ENCODE measurements at places on chromosomes 2 and 18.

- DNase-seq = no peak
Observed at GRCh38 chr18:22546905-22547570, 129.3 kb upstream of the CTAGE1 start.

DNA sequence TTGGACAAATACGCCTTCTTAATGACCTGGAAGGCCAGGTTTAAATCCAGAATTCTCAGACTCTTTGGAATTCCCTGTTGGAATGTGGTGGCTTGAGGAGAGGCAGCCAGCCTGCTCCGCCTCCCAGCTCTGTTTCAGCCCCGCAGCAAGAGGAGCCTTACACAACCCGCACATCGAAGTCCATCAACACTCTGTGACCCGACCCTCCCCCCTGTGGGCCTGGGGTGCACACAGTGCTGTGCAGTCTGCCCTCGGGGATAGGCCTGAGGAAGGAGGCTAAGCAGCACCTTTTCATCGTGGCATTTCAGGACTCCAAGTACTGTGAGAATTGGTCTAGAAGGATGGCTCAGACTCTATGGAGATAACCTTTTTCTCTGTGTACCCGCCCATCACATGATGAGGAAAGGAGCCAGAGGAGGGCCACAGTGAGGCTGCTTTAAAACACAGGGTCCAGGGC, 73.7 kb downstream of the GREB1L start:
- no peak for DNase-seq

GRCh38 chr18:71105078-71105819, 816.4 kb downstream of the SOCS6 start:
- DNase-seq = no peak

DNA sequence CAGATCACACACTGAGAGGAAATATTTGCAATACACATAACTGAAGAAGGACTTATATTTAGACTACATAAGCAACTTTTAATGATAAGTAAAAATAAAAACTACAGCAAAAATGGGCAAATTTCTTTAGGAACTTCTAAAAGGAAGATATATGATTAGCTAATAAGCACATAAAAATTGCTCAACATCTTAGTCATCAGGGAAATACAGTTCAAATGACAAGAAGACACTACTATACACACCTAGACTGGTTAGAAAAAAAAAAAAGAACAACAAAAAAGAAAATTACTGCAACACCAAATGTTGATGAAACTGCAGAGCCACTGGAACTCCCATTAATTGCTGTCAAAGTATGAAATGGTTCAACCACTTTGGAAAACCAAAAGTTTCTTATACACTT, 1247.5 kb upstream of the ACVR2A start:
- no peak for DNase-seq

- no peak for DNase-seq
Observed at GRCh38 chr18:20971886-20972267, 139.7 kb downstream of the ROCK1 start.

DNA sequence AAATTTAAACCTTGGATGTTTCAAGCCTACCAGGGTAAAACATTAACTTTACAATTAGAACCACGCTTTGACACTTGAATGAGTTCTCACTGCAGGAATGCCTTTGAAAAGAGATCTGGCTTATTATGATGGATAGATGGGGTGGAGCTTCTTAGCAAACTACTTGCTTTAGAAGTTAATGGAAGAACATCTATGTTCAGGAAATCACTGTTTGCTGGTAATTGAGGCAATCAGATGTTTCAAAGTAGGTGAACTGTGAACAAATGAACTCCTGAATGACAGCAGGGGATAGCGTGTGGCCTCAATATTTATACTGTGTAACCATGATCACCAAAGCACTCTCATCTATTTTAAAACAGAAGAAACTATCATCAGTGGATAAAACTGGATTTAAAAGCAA, 383.6 kb downstream of the PIK3C3 start:
- no peak for DNase-seq

DNA sequence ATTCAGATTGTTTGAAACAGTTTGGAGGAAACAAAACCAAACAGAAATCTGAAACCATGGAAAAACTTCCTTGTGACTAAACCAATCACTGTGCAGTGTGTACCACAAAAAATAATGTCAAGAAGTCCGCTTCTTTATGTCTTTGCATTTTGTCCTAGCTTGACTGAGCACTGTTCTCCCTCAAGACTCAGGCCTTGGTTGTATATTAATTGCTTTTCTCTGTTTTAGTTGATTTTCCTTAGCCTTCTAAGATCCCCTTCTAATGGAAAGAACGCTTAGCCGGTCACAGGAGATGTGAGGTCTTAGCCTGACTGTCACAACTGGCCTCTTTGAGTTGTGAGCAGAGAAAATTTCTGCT, 56.6 kb downstream of the LCLAT1 start:
- no peak for DNase-seq

GRCh38 chr2:232476045-232476444, 11.6 kb downstream of the ECEL1 start:
- DNase-seq = no peak

GRCh38 chr2:239372835-239373234, 28.0 kb downstream of the HDAC4 start:
- no peak for DNase-seq

- no peak for DNase-seq
Observed at GRCh38 chr2:43057742-43058725, 168.4 kb downstream of the ZFP36L2 start.

DNA sequence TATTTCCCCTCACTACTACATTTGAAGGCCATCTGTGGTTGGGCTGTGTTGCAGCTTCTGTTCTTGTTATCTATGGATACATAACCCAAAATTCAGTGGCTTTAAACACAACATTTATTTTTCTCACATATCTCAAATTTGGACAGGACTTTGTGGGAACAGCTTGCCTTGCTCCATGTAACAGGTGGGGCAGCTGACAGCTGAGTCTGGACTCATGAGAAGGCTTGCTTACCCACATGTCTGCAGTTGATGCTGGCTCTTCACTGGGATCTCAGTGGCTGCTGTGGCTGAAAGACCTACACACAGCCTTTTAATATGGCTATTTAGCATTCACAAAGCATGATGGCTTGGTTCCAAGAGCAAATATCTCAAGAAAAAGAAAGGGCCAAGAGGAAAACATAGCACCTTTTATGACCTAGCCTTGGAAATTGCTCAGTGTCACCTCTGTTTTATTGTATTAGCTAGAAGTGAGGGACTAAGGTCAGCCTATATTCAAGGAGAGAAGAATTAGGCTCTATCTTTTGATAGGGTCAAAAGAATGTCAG, 296.8 kb upstream of the ZNF521 start:
- no peak for DNase-seq

DNA sequence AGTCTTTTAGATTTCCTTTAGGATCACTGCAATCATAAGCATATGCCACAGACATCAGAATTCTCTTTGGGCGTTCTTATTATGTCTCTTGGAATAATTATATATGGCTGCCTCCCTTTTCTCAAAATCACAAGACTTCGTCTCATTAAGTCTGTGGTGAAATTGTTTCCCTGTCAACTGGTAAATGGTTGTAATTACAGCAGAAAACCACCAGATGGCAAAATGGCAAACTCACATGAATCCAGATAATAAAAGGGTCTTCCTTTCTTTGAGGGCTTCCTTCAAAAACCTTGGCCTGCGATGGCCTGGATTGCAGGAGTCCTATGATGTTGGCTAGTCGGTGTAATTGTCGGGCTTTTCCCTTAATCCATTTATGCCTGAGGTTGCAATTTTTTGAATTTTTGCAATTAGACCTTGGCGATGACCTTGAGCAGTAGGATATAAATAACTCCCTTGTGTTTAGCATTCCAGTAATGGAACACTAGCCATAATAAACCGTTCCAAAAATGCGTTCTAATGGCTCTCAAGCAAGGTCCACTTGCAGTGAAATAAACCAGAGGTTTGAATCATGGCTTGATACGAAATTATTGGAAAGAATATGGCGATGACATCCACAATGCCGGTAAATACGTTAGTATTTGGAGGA, 656.4 kb downstream of the MBD2 start:
- DNase-seq = peak; percentile 13

- DNase-seq = no peak
Observed at GRCh38 chr18:76565238-76566173, 70.5 kb upstream of the ZNF516 start.

DNA sequence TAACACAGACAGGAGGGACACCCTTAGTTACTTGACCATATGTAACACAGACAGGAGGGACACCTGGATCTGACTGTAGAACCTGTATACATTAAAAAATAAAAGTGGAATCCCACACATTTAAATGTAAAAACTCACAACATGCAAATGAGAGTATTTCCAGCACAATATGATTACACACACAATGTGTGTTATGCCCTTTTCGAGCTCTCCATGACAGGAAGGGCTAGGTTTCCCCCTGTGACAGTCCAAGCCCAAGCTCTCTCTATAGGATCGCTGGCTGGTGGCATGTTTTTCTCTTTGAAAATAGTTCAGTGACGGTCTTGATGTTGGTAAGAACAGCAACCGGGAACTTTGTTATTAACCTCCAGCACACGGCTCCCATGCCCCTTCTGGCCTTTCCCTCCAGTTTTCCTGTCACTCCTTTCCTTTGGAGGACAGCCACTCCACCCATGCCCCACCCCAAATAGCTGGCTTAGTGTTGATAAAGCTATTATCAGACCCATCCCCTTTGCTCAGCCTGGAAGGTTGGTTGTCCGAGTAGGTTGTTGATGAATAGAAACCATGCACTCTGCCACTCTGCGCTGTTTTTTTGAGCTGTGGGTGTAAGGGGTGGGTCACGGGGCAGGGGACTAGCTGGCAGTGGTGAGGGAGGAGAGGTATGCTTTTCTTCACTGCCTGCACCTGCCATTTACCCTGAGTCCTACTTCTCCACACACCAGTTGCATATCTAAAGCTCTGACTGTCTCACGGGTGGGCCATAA, 2.7 kb downstream of the RASGRP3 start:
- DNase-seq = no peak

DNA sequence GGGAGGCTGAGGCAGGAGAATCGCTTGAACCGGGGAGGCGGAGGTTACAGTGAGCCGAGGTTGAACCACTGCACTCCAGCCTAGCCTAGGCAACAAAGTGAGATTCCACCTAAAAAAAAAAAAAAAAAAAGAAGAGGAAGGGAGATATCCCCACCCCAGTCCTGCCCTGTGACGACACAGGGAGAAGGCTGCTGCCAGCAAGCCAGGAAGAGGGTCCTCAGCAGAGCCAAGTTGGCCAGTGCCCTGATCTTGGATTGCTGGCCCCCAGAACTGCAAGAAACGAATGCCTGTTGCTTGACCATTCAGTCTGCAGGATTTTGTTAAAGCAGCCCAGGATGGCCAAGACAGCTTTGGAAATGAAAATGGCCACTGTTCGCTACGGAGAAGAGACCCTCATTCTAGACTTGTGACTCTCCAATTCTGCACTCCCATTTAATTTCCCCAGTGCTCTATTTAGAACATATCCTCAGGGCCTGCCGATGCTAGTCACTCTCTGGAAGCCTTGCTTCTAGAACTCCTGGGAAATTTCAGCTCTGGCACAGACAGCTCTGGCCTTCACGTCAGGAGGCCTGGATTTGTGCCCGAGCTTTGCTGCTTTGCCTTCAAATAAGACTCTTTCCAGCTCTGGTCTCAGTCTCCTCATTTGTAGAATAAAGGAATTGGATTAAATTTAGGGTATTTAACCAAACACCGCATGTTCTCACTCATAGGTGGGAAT, 15.7 kb upstream of the AMMECR1L start:
- DNase-seq = no peak

- DNase-seq = no peak
Observed at GRCh38 chr18:13433685-13434084, 215.1 kb downstream of the LDLRAD4 start.

DNA sequence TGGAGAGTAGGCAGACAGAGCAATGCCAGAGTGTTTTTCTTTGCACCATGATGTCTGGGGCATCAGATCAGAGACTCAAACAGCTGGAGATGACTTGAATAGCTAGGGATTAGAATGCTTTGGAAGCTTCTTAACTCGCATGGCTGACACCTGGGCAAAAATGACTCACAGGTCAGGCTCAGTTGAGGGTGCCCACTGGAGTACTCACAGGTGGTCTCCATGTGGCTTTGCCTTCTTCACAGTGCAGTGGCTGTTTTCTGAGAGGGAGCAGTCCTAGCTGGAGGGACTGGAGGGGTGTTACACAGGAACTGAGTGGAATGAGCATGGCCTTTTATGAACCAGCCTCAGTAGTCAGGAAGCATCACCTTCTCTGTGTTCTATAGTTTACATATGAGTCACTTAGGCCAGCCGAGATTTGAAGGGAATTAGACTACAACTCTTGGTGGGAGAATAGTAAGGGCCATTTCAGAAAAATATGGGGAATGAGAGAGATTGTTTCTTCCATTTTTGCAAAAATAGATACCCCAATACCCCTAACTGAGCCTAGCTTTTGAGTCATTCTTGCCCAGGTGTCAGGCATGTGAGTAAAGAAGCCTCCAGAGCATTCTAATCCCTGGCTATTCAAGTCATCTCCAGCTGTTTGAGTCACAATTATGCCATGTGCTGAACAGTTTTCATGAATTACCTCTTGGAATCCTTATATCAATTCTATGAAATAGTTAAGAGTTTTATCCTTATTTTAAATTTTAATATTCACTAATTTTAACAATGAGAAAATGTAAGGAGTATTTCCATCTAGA, 7.1 kb upstream of the PPP1R1C start:
- DNase-seq = no peak

- peak; percentile 80 for DNase-seq
Observed at GRCh38 chr2:5756272-5756671, 64.1 kb downstream of the SOX11 start.

DNA sequence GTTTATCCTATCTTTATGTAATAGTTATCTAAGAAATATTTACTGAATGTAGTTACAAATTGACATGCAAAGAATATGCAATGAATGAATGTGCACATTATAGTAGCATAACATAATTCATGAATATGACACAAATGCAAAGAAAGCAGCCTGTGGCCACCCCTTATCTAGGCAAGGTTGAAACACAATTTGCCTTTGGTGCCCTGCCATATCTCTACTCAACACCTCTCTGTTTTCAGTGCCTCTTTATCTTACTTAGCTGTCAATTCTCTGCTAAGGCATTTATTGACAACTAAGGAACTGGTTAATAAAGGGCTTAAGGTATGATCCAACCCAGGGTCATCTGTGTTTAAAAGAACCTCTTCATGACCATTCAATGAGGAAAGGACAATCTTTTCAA, 18.9 kb downstream of the REV1 start:
- DNase-seq = no peak

DNA sequence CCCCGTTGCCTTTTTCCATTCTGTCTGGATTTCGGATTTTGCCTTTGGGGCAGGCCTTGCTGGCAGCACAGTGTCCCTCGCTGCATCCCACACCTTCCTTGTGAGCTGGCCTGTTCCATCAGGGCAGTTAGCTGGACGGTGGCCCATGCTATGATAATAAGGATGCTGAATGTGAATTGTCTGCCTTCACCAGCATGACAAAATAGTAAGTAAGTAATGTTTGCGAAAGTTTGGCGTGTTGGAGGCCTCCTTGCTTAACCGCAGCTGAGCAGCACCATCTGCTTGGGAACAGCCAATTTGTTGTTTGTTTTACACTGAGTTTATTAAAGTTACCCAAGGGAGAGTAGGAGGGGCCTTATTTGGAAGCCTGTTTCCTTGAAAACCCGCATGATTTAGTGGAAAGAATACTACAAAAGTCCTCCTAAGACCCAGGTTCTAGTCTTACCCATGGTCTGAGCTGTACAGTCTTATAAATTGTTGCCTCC, 469.7 kb upstream of the FANCL start:
- DNase-seq = no peak
